Frontal cortex (tissue), 4 donors: ENCODE measurements at places on chromosomes 3 and 15.
A peak's percentile ranks its signal among the peaks of the same experiment; 100 is the strongest.

GRCh38 chr3:59303452-59303851 lies 253.6 kb upstream of the CFAP20DC start:
- no peak for DNase-seq

DNA sequence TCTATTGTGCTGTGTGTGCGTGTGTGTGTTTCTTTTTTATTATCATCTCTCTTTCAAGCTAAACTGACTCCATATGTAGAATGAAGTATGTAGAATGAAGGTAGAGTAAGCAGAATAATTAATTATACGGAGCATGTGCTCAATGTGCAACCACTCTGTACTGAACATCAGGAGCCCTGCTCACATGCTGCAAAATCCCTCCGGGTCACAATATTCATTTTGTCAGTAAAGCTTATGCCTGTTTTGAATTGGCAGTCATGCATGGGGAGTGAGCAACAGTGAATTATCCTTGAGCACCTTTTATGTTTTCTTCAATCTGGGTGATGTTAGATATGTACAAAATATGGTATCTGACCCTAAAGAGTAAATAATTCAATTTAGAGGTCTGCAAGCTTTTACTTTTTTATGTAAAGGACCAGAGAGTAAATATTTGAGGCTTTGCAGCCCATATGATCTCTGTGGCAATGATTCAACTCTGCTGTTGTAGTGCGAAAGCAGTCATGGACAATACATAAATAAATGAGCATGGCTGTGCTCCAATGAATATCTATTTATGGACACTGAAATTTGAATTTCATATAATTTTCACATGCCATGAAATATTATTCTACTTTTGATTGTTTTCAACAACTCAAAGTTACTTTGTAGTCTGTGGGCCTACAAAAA lies 199.9 kb downstream of the VGLL3 start:
- no peak for DNase-seq

- no peak for DNase-seq
Measured at GRCh38 chr3:71528816-71529215, 54.7 kb downstream of the FOXP1 start.

DNA sequence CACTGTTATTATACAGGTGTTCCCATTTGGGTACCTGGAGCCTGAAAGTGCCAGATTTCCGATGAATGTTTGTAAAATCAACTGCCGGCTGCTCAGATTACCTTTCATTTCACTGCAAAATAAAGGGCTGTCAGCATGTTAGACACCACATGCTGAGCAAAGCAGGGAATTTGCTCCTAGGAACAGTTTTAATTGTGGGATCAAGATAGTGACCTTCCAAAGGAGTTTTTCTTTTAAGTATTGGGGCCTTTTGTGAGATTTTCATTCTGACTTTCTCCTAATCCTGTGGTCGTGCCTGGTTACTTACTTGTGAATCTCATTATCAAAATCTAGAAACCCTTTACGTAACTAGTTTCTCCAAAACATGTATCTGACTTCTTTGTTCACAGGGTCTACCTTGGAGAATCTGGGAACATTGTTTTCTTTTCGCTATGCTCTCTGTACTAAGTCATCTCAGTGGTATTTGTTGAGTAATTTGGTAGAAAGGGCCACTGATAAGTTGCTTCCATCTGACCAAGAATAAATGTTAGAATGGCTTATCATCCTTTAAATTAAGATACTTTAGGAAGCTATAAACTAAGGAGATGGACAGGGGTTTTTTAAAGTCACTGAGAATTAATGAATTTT lies 40.8 kb upstream of the LRTM1 start:
- no peak for DNase-seq

- DNase-seq = peak; percentile 6
Measured at GRCh38 chr3:152444029-152444641, 175.4 kb downstream of the MBNL1 start.

DNA sequence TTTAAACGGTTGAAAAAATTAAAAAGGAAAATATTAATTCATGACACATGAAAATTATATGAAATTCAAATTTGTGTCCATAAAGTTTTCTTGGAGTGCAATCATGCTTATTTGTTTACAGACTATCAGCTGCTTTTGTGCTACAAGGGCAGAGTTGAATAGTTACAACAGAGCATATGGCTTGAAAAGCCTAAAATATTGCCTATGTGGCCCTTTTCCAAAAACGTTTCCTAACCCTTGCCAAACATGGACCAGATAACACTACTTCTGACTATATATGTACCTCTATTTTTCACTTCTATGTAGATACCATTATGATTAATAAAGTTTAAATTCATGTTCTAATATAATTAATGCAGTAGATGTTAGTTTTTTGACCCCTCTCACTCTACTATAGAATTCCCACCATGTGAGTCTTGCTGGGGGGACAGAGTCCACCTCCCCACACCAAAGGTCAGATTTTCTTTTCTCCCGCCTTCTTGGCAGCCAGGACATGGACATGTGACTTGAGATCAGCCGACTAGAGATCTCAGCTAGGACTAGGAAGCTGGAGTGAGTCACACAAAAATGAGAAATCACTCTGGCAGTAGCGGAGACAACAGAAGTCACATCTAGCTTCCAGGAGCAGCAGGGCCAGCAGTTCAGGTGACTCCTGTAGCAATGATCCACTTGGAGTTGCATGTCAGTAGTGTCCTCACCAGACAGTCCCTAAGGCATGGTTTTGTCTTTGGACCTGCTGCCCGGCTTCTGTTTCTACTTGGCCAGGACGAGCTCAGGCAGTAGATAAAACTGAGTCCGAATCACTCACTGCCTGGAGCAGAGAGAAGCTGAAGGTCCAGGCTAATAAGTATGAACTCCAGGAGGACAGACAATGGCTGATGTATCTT lies 22.4 kb downstream of the CIAO2A start:
- DNase-seq = no peak

DNA sequence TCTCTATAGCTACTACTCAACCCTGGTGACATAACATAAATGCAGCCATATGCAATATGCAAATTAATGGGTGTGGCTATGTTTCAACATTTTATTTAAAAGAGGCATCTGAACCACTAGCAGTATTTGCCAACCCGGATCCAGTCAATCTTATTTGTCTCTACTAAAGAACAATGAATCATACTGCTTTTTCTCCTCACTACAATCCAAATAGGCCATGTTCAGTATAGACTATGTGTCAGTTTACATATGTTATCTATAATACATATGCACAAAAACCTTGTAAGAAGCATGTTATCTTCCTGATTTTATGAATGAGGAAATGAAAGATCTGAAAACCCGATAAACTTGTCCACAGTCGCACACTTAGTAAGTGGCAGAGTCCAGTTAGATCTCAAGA lies 125.7 kb downstream of the STAG1 start:
- no peak for DNase-seq

DNA sequence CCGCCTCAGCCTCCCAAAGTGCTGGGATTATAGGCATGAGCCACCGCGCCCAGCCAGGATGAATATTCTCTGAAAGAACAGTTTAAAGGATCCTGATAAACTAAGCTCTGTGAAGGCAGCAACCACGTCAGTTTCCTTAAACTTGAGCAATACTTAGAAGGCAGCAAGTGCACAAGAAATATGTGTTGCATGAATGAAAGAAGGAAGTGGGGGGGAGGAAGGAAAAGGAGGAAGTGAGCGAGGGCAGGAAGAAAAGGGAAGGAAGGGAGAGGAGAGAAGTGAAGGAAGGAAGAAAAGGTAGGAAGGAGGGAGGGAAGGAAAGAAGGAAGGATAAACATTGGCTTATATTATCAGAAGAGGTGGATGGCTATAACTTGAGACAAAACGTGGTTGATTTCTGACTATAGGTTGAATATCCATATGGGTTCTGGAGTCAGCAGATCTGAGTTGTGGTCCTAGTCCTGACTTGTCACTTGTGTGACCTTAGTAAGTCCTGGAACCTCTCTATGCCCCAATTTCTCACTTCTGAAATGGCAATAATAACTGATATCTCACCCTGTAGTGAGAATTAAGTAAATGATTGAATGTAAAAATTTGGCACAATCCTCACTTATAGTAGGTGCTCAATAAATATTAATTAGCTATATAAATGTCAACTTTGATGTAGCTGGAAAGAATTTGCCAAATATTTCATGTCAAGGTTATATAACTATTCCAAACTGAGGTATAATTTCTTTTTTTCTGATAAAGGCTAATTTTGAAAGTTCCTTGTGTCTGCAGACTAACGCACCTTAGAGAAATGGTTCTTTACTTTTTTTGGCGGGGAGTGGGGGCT lies 12.0 kb upstream of the SEMA4B start:
- DNase-seq = no peak

GRCh38 chr3:9008550-9009255 lies 45.4 kb upstream of the RAD18 start:
- no peak for DNase-seq

DNA sequence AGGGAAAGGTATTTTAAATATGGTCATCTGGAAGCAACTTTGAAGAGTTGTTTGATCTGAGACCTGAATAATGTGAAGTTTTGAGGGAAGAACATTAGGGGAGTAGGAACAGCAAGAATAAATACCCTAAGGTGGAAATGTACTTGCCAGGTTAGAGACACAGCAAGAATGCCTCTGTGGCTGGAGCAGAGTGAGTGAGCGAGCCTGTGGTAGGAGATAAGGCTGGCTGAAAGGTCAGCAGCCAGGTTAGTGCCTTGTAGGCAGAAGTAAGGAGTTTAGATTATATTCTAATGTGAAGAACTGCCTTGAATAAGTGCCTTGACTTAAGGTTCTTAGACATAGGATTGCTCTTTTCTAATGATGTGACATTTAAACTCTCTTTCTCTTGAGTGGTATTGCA lies 18.3 kb downstream of the LRRC49 start:
- DNase-seq = no peak

DNA sequence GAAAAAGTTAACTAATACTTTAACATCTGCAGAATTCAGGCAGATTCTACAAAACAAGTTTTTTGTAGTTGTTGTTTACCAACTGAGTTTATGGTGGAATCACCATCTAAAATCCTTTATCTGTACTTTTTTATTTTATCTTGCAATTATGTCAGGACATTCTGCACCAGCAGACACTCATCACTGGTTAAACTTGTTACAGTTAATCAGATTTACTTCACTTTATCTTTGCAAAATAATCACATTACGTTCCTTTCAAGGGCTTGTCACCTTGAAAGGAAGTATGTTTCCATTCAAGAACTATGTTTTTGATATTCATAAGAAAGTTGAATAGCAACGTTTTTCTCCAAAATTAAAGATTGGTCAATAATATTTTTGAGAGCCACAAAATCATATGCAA lies 796.6 kb upstream of the ROBO1 start:
- DNase-seq = no peak

DNA sequence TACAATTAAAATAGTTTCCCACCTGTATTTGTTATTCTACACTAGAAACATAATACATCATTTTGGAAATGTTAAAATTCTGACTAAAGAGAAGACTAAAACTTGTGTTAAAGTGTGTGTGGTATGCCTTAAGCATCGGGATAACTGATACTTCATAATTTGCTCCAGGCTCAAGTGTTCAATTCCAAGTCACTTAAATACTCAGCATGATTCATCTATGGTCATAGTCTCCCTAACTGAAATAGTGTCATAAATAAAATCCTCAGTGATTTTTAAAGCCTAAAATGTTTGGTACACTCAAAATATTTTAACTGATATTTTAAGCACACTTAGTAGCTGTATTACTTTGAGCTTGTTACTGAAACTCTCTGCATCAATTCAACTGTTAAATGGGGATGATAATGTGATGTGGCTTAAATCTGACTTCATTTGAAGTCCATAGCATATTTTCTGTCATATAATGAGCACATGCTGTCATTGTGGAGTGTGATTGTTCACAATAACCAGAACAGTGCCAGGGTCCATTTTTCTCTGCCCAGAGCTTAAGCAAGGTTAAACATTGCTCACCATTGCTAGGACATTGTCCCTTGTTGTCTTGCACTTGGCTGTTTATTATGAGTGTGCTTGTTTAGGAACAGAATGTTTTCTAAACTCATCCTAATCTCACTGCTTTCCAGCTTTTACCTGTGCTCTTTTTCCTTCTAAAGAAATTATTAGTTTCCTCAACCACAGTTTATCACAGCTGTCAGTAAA lies 122.2 kb downstream of the KLHL25 start:
- no peak for DNase-seq

DNA sequence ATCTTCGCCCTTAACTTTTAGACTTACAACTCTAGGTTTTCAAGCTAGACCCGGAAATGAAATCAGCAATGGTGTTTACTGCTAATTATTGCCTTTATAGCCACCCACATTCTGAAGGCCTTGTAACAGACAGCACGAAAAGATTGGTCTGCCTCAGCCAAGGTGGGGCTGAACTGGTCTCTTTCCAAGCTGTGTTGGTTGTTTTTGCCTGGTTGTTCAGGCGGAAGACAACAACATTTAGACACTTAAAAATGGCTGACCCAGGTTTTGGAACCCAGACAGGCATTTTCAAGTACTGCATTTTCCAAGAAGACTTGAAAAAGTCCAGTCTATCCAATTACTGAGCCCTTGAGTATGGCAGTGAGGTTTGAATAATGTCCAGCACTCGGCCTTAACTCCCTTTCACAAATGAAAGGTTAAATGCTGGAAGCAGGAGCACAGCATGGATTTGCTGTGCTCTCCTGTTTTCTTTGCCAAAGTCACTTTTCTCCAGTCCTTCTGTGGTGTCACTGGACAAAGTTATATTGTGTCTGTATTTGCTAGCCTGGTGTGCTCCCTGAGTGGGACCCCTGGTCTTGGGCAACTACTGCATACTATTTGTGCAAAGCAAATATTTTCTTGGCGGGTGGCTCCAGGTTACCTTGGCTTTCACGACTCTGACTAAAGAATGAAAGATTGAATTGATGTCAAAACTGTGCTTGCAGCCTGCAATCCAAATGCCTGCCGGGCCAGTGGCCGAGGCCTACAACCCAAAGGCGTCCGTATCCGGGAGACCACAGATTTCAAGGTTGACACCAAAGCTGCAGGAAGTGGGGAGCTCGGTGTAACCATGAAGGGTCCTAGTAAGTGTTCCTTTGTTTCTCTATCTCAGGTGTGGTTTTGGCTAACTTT lies 93.5 kb downstream of the FLNB start:
- no peak for DNase-seq

- DNase-seq = no peak
Measured at GRCh38 chr15:40333922-40334492, 6.7 kb downstream of the CCDC9B start.

DNA sequence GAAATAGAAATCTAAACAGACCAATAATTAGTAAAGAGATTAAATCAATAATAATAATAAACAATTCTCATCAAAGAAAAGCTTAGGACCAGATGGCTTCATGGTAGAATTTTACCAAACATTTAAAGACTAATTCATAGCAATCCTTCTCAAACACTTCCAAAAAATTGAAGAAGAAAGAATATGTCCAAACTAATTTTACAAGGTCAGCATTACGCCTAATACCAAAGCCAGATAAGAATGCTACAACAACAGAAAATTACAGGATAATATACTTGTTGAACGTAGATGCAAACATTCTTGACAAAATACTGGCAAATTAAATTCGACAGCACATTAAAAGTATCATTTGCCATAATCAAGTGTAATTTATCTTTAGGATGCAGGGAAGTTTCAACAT lies 36.1 kb upstream of the CADM2 start:
- DNase-seq = no peak

- DNase-seq = no peak
Measured at GRCh38 chr3:66615643-66616301, 115.0 kb upstream of the LRIG1 start.
